HL-60 (cell line): ENCODE measurements at places on chromosomes 3 and 15.
A peak's percentile ranks its signal among the peaks of the same experiment; 100 is the strongest.

- no peak for DNase-seq
Measured at GRCh38 chr3:123993818-123994217, 1.9 kb upstream of the ROPN1 start.

DNA sequence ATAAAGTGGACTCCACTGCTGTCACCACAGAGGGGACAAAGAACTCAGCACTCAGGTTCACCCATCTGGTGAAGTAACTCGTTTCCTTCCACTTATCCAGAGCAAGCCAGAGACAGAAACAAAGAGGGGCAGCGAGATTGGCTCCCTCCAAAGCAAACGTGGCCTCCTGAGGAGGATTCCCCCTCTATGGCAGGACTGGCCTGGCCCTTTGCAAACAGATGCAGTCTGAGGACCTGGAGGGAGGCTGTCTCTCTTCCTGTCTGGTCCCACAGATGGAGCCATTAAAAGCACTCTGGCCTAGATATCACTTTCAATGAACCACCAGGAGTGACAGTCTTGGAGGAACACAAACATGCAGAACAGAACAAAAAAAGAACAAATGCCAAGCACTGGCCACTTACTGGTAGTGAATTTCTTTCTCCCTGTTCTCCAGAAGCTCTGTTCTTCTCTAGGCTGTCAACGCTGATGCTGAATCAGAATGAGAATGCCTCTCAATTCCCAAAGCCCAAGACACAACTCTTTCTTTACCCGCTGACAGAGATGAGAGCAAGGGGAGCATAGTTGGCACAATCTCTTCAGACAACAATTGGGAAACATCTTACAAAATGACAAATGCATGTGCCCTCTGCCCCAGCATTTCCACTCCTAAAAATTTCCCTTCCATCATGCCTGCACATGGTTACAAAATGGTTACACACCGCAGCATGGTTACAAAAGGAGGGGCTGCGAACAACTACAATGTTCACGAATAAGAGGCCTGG is 14.3 kb downstream of the KLHL25 start:
- no peak for DNase-seq

GRCh38 chr3:123757281-123757940 is 126.7 kb downstream of the MYLK start:
- peak; percentile 78 for DNase-seq

DNA sequence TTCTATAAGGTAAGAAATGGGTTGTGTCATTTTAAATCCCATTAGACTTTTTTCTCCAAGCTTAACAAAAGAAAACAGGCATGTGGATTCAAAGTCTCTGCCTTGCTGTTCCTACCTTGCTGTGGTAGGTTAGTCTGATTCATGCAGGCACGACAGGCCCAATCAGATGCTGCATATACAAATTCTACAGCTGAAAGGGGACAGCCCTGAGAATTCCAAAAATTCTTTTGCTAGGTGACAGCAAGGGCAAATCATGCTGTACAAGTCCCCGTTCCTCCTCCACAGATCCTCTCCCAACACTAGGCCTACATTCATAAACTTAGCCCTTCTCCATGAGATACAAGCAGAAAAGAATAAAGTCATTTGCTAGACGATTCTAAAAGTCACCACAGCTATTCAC is 161.2 kb upstream of the THBS1 start:
- no peak for DNase-seq

GRCh38 chr15:70113304-70113700 is 15.6 kb upstream of the TLE3 start:
- peak; percentile 93 for DNase-seq

DNA sequence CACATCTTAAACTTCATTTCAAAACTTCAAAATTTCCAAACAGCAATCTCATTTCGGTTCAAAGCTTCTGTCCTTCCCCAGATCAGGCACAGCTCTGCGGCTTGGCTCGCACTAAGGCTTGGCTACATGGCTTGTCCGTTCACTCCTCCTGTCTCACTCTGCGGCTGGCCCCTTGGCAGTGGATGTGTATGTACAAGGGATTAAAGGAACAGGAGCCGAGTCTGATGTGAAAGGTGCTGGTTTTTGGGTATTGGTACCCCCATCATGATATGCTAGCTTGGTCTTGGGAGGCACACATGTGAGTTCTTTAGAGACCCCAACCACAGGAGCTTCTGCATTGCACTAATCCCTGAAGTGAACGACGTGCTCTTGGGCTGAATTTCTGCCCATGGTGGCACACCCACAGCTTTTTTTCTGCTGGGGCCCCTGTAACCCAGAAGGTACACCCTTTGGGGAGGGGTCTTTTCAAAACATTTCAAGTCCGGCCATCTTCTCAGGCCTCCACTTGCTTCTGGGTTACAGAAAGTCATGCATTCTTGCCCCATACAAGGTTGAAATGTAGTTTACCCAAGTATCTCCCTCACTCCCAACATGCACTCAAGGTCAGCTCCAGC is 12.6 kb downstream of the TM6SF1 start:
- DNase-seq, result no peak

GRCh38 chr3:184811663-184811998 is 335 bp upstream of the VPS8 start:
- DNase-seq, result no peak

GRCh38 chr15:28252831-28253230 is 69.1 kb downstream of the HERC2 start:
- DNase-seq, result no peak

DNA sequence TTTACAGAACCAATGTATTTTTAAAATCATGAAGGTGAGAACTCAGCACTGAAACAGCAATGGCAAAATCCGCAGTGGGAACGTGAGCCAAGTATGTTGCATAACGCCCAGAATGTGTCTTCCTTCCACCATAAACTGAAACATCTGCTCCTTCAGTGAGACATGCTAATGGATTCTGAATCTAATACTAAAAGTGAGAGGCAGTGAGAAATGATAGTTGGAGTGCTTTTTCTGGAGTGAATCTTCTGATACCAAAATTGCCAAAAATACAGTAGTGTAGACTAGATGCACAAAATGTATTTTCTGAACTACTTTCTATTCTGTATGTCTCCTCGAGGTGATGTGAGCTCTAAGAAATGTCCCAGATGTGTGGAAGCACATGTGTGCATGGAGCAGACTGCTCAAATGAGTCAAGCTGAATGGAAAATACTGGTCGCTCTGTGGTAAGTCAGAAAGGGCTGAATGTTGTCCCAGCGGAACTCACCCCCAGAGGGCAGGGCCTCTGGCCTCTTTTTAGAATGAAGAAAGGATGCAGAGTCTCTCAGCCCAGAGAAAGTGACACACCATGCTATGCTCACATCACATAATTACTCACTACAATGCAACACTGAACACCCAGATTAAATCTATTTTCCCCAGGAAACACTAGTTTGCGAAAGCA is 73.0 kb downstream of the ATP10A start:
- peak; percentile 34 for DNase-seq
